ENCODE measurements at places on chromosomes 11 and 22.

DNA sequence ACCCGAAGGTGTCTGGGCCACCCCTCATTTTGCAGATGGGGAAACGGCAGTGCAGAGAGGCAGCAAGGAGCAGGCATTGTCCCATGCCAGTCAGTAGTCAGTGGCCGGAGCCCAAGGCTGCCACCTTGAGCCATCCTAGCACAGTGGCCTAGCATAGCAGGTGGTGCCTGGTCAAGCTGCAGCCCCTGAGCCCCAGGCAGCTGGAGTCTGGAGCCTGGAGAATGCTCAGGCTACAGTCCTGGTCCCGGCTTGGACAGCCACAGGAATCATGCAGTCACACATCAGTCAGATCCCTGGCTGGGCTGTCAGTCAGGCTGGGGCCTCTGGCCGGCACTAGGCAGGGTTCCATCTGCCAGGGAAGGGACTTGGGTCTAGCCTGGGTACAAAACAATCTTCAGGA, 18.6 kb downstream of the KCNC1 start:
- DNase-seq: no peak

DNA sequence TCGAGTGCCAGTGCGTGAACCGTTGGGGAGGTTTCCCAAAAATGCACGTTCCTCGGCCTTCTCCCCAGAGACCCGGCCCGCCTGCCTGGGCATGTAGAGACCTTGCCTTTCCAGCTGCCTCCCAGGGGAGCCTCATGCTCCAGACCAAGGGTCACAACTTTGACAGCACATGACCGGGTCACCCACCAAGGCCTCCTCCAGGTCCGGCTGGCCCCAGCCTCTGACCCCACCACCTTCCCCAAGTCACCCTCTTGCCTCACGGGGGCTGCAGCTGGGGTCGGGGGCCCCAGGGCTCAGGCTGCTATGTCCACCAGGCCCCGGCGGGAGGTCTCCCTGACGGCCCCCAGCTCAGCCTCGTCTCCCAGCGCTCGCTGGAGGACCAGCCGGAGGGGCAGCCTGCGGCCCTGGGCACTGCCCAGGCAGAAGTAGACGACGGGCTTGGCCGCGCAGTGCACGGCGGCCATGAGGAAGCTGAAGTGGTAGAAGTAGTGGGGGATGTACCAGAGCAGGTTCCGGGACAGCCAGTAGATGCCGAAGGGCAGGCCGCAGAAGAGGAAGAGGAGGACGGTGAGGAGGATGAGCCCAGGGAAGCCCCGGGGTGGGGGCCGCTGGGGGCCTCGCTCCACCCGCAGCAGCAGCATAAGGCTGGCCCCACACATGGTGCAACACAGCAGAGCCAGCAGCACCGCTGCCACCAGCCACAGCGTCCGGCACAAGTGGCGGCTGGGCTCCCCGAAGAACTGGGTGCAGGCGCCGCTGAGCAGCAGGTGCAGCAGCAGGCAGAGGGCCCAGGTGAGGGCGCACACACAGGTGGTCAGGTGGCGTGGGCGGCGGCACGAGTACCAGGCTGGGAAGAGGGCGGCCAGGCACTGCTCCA, 4.4 kb downstream of the MRGPRE start:
- DNase-seq: no peak

DNA sequence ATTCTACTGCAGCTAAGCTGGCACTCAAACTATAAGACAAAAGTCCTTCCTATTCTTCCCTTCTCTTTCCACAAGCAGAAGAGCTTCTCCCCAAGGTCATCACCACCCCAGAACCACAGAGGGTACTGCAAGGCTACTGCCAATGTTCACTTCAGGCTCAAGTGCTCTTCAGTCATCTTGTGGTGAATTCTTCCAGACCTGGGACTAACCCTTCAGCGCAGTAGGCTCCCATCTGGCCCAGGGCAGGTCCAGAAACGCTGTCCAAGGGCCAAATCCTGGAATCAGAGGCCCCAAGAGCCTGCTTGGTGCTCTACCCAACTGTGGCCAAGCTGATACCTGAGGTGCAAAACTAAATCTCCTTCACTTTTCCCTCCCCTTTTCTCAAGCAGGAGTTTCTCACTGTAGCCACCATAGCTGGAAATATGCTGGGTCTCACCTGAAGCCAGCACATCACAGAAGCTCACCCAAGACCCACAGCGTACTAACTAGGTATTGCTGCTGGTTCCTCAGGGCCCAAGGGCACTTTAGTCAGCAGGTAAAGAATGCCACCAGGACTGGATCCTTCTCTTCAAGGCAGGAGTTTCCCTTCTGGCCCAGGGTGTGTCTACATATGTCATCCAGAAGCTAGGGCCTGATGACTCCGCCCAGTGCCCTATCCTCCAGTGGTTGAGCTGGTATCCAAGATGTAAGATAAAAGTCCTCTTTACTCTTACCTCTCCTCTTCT, 27.8 kb downstream of the FCHSD2 start:
- DNase-seq: no peak

- no peak for DNase-seq
Measured at GRCh38 chr11:35088676-35089075, 50.3 kb upstream of the CD44 start.

DNA sequence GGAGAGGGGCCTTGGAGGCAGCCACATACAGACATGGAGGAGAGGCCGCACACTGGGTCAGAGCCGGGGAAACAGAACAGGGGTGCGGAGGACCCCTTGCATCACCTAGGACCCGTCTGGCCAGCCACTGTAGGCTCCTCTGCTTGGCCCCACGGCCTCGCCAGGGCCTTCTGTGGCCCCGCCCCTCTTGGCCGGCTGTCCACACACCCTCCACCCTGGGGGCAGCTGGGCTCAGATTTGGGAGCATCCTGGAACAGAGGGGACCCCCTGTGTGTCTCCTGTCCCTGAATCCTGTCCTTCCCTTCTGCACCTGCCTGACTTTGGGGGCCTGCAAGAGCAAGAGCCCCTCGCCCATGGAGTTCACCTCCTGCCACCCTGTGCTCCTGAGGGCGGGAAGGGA, 7.9 kb upstream of the TH start:
- DNase-seq: no peak

DNA sequence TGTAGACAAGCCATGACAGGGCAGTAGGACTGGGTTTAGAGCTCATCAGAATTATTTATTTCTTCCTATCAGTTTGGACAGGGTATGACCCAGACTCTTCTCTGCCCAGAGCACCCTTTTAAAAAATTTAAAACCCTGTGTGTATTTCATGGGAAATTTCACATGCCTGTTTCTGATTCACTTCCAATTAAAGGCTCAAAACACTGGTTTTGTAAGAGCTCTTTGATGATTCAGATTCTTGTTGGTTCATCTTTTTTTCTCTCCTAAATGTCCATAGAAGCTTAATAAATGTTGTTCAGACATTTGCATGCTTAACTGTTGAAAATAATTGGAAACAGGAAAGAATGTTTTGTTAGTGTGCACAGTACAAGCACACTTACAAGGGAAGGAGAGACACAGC, 13.8 kb downstream of the FLI1 start:
- no peak for DNase-seq

DNA sequence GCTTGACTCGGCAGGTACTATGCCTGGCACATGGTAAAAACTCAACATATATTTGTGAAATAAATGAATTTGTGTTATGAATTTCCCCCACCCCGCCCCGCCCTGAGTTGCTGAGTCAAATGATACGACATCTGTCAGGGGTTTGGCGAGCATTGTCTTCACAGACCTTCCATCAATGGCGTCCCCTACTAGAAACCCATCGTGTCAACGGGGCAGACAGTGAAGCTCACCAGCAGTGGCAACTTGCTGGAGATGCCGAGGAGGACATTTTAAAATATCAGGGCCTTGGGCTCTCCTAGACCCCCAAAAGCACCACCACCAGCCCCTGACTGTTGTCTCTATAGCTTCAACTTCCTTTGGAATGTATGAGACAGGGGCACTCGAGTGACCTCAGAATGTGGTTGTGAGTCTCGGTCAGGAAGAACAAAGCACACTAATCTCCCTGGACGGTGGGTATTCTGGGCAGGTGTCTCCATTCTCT, 761 bp upstream of the NXF1 start:
- no peak for DNase-seq

GRCh38 chr11:31780078-31780477, 31.0 kb downstream of the PAX6 start:
- no peak for DNase-seq

GRCh38 chr22:45008186-45008681, 1.6 kb downstream of the PHF21B start:
- no peak for DNase-seq

DNA sequence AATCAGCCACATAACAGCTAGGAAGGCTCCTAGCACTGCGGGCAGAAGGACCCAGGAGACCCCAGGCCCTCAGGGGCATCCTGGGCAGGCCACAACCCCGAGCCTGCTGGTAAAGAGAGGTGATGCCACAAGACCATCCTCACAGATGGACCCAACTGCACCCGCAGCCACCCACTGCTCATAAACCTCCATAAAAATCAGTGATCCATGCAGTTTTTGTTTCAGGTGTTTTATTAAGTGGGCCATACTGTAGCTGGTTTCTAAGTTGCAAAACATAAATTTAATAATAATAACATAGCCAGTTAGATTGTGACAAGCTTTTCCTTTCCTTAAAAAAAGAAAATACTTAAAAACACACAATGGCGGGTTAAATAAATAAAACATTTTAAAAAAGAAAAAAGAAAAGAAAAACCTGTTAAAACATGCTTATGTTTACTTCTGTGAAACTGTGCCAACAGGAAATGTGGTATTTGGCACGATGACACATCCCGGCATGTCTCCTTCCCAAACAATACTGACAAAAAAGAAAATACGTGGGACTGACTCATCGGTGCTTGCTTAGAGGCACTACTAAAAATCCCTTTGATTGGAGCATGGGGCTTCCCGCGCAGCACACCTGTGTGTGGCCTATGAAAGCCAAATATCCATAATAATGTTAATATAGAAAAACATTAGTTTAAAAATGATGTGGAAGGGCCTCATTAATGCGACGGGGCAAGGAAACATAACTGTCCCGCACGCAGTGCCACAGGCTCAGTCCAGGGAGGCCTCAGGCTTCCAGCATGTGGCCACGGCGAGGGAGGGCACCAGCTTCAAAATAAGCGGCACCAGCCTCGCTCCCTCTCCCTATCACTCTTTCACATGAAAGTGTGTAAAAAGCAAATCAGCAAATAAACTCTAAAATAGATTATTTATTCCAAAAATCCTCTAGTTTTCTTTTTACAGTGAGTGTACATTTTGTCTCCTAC, 47.5 kb upstream of the SCUBE2 start:
- DNase-seq: peak; percentile 91

DNA sequence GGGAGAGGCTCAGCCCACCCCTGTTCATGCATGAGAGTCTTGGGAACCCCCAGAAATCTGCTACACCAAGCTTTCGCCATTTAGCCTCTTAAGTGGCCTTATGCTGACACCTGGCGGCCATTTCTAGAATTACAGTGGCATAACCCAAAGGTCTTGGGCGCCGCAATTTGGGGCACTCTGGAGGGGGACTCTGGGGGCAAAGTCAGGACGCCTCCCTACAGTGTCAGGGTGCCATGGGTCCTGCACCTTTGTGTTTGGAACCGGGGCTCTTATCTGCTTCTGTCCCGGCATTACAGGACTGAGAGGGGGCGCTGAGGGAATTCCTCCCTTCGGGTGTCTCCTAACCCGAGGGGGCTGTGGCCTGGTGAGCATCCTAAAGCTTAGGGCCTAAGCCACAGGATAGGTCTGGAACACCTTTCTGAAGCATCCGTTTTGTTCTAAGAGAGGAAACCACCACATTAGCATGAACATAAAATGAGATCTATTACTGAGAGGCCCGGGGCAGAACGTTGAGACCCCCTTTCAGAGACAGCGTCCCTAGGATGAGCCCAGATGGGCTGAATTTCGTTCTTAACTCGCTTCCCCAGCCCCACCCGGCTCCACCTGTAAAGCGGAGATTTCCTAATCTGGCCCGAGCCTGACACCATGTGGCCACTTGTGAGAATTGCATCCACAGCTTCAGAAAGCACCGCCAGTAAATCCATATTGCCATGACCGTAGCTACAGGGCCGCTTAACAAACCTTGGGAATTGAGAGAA, 9.3 kb downstream of the INS start:
- DNase-seq: peak; percentile 77

- DNase-seq: peak; percentile 56
Measured at GRCh38 chr11:32830413-32830738, 649 bp downstream of the PRRG4 start.

- no peak for DNase-seq
Measured at GRCh38 chr11:7348432-7349304, 97.0 kb downstream of the SYT9 start.

DNA sequence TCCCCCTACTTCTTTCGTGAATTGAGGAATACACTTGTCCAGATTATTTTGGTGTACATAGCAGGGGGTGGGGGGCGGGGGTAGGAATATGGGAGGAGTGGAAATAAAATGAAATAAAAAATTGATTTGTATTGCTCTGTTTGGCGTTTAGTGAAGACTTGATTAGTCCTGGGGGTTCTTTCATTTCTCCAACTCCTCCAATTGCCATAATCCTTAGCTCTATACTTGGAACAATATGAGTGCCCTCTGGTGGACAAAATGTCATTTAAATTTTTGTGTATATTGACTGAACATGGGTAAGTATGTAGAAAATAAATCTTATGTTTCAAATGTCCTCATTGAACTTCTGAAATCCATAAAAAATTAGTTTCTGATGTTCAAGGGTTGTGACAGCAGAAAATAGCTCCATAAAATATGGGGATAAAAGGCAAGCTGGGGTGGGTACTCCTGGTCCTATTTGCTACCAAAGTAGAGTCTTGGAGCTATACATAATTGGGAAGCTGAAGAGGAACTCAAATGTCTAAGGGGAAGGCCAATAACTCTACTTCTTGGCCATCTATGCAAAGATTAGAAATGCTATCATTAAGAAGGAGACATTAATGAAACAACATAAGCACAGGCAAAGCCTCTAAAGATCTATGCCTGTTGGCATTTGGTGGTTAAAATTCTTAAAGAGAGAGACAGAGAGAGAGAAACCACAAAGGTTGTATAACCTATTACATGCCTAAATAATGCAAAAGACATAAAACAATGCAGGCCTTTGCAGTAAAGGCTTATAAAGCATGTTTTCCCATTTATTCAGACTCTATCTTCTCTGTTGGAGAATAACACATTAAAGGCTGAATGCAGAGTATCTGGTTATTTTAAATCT, 421.6 kb downstream of the METTL15 start:
- peak; percentile 63 for DNase-seq

- no peak for DNase-seq
Measured at GRCh38 chr11:61948505-61948904, 1.6 kb upstream of the BEST1 start.

DNA sequence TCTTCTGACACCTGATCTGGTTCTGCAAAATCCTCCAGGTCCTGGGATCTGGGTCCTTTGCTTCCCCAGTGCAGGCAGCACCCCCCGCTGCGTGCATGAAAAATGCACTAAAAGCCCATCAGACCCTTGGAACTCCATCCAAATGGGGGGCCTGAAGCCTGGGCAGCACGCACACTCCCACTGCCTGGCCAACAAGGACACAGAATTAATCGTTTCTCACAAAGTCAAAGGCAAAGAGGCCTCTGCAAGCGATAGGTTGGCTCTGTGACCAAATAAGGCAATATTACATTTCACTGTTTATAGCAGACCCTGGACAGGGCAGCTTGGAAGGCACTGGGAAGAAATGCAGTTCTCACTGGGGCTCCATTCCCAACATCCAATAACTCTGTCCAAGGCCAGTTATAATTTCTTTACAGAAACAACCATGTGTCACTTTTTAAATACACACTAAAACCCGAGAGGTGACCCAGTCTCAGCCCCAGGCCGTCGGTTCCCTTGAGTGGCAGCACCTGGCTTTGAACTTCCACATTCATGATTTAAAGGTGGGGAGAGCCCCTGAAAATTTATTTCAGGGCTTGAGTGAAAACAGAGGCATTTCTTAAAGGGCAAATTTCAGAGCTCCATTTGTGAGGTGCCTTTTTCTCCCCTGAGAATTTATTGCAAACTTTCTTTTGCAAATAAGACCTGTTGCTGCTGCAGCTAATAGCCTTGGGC, 114.4 kb upstream of the ANO1 start:
- no peak for DNase-seq

- DNase-seq: no peak
Measured at GRCh38 chr11:86874304-86875056, 74.1 kb downstream of the PRSS23 start.
